ENCODE measurements at places on chromosomes 4 and X.

- DNase-seq = no peak
These were observed 67.2 kb upstream of the NDP start for GRCh38 chrX:44040406-44040805.

DNA sequence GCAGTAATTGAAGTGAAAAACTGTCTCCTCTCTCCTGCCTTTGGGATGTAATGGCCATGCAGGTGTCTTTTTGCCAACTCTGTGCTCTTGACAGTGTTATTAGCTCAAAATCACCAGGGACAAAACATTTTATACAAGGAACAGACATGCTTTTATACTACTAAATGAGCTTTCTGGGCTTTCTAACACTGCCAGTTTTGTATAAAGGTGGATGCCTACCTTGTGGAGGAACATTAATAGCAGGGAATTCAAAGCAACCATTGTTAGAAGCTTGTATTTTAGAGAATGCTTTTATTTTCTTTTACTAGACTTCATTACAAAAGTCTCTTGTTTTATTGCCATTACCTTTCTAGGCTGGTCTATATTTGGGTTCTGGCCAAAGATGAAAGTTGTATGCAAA is 54.7 kb upstream of the ARSJ start:
- no peak for DNase-seq

DNA sequence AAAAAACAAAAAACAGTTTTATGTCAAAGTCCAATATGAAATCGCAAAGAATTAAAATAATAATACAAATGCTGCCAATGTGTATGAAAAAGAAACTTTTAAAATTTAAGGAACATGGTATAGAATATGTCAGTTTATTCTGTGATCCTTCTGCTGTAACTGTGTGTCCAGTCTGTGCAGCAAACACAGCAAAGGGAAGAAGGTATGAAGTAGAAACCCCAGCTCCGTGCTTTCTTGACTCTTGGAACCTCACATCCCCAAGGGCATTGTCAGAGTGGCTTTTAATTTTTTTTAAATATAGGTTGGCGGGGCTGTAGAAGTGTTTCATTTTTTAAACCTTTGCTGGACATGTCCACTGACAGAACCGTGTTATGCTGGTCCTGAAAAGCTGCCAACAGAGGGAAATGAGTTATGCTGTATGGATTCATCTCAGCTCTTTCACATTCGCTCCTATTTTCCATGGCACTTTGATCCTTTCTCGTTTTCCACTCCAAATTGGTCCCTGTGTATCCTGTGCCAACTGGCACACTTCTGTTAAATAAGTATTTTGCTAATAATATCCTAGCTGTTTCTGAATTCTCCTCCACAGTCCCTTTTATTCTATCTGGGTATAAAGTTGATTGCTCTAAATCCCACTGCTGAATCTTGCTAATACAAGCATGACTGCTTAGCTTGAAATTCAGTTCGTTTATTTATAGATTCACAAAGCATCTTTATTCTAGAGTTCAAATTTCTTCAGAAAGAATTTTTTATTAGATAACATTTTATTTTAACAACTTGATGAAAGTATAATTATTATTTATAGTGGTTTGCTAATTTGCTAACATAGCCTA is 127.0 kb upstream of the DDIT4L start:
- DNase-seq = no peak

DNA sequence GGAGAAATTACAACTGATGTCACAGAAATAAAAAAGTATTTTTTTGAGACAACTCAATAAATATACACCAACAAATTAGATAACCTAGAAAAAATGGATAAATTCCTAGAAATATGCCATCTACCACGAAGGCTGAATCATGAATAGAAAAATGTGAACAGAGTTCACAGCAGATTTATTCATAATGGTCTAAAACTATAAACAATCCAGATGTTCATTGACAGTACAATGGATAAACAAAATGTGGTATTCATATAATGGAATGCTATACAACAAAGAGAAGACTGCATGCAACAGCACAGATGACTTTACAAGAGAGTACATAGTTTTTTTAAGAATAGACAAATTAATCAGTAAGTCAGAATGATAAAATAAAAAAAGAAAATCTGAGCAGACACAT is 55.2 kb downstream of the CLOCK start:
- no peak for DNase-seq

GRCh38 chr4:80423553-80424224 is 88.2 kb downstream of the CFAP299 start:
- no peak for DNase-seq

- peak; percentile 58 for DNase-seq
These were observed 158.4 kb downstream of the RAB28 start for GRCh38 chr4:13325744-13326143.
